HCT116 (cell line): ENCODE measurements at places on chromosomes 16 and 17.

- no peak for DNase-seq
These were observed 2.7 kb downstream of the PLEKHH3 start for GRCh38 chr17:42673885-42674754.

GRCh38 chr17:44122816-44123355 is 555 bp downstream of the HDAC5 start:
- DNase-seq, result no peak

DNA sequence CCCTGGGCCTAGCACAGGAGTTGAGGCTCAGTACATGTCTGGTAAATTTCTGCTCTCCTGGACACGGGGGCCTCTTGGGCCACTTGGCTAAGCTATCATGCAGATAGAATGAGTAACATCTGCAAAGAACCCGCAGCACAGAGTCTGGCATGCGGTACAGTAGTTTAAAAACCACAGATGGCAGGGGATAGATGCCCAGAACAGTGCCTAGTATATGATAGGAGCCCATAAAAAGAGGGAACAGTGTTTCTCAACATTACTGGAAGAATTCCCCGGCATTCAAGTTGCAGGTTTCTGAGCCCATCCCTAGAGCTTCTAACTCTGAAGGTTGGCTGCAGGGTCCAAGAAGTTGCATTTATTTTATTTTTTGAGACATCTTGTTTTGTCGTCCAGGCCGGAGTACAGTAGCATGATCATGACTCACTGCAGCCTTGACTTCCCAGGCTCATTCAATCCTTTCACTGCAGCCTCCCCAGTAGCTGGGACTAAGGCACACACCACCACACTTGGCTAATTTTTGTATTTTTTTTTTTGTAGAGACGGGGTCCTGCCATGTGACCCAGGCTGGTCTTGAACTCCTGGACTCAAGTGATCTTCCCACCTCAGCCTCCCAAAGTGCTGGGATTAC is 5.8 kb downstream of the CDIPT start:
- DNase-seq, result no peak

GRCh38 chr17:70517816-70518215 is 348.5 kb downstream of the KCNJ2 start:
- no peak for DNase-seq

GRCh38 chr17:29102741-29103181 is 59.8 kb downstream of the PIPOX start:
- no peak for DNase-seq

- no peak for DNase-seq
These were observed 10.4 kb downstream of the RPUSD1 start for GRCh38 chr16:777826-778225.

DNA sequence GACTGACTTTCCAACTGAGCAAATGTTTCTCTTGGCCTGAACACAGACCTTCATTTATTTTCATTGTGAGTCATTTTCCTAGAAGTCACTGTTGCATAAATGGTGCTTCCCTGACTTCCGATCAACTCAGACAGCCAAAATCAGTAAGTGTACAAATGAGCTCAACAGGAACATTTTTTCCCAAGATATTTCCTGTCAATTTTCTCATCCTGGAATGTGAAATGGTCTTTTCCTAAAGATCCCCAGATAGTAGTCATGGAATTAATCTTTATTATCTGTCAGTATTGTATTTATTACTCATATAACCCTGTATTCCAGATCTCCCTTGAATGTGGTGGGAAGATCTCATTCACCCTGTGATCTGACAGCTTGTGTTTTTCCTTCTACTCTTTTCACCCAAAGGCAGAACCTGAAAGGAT is 360.3 kb upstream of the KIF2B start:
- DNase-seq, result no peak

GRCh38 chr17:15239491-15239890 is 25.6 kb downstream of the PMP22 start:
- no peak for DNase-seq

DNA sequence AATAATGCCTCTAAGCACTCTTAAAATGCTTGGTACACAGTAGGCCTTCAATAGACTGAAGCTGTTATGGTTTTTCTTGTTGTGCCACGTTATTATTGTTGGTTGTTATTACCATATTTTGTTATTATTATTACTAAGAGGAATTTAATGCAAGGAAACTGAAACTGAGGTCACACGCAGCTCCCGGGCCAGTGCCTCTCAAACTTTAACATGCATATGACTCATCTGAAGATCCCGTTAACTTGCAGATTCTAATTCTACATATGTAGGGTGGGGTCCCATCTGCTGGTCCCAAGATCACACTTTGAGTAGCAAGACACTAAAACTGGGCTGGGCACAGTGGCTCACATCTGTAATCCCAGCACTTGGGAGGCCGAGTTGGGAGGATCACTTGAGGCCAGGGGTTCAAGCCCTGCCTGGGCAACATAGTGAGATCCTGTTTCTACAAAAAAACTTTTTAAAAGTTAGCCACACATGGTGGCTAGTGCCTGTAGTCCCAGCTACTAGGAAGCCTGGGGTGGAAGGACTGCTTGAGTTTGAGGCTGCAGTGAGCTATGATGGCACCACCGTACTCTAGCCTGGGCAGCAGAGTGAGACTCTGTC is 888 bp downstream of the ACSM5 start:
- DNase-seq, result no peak
